A549 treated with CpdA at 1 μM for 4 hours (cell line): ENCODE measurements at places on chromosomes 2 and 18. TPM values are rescaled to one million over a fixed set of nuclear protein-coding genes. Genes with fewer than 3 reads are reported as not detected.

The LYG2 gene
- not detected in 5 replicates for total RNA-seq

The IL36RN gene
- 0.03 to 0.07 TPM (median 0.06 TPM) in 4 of 5 replicates, not detected in the other for total RNA-seq

The GAL3ST2 gene
- 0.24 to 0.44 TPM (median 0.34 TPM) in 4 of 5 replicates, not detected in the other for total RNA-seq

The CPO gene
- 0.13 TPM in 1 of 5 replicates, not detected in the others for total RNA-seq

The MRPL33 gene
- total RNA-seq, result 292 to 519 TPM (median 317 TPM) in 5 replicates

The HOXD12 gene
- not detected in 5 replicates for total RNA-seq

The LCT gene
- total RNA-seq, result 0.03 to 0.05 TPM (median 0.03 TPM) in 3 of 5 replicates, not detected in the others

The PLGLB1 gene
- 0.53 to 1.1 TPM (median 0.84 TPM) in 5 replicates for total RNA-seq

The TUBB8B gene
- not detected in 5 replicates for total RNA-seq

The TCF23 gene
- total RNA-seq, result not detected in 5 replicates

The EVX2 gene
- not detected in 5 replicates for total RNA-seq

The CCDC102B gene
- total RNA-seq, result 0.28 to 0.49 TPM (median 0.42 TPM) in 3 of 5 replicates, not detected in the others

The SERPINB8 gene
- total RNA-seq, result 9.3 to 12.5 TPM (median 10.9 TPM) in 5 replicates

The IL1RN gene
- total RNA-seq, result 0.26 to 0.59 TPM (median 0.42 TPM) in 5 replicates

The ADGRF3 gene
- 0.09 to 0.31 TPM (median 0.12 TPM) in 5 replicates for total RNA-seq

The GKN2 gene
- 2.6 to 3.8 TPM (median 3.4 TPM) in 5 replicates for total RNA-seq

The AKAIN1 gene
- total RNA-seq, result not detected in 5 replicates

The CPLX4 gene
- not detected in 5 replicates for total RNA-seq

The TMEM247 gene
- not detected in 5 replicates for total RNA-seq

The PLA2R1 gene
- 1.9 to 2.6 TPM (median 2.6 TPM) in 5 replicates for total RNA-seq

The RNF144A gene
- 5.2 to 7.5 TPM (median 7.3 TPM) in 5 replicates for total RNA-seq

The CAPN14 gene
- 0.02 to 0.06 TPM in 2 of 5 replicates, not detected in the others for total RNA-seq

The DSG4 gene
- total RNA-seq, result not detected in 5 replicates

The PDE11A gene
- 0.29 to 0.58 TPM (median 0.43 TPM) in 5 replicates for total RNA-seq

The HOXD3 gene
- total RNA-seq, result 0.15 to 0.35 TPM (median 0.27 TPM) in 4 of 5 replicates, not detected in the other

The SLC9A4 gene
- total RNA-seq, result not detected in 5 replicates

The ZNF396 gene
- 0.56 to 1.0 TPM (median 0.69 TPM) in 5 replicates for total RNA-seq

The PCARE gene
- not detected in 5 replicates for total RNA-seq

The MPV17 gene
- total RNA-seq, result 74.7 to 95.4 TPM (median 90.5 TPM) in 5 replicates

The KLF11 gene
- total RNA-seq, result 2.7 to 5.5 TPM (median 4.5 TPM) in 5 replicates

The CYP1B1 gene
- 6.7 to 9.8 TPM (median 9.1 TPM) in 5 replicates for total RNA-seq

The MYO7B gene
- total RNA-seq, result 0.12 to 0.32 TPM (median 0.21 TPM) in 5 replicates
